Activated CD4-positive, alpha-beta T cell treated with anti-CD3 and anti-CD28 coated beads for 1 hour (primary cell): ENCODE measurements at places on chromosomes 5 and 9.

DNA sequence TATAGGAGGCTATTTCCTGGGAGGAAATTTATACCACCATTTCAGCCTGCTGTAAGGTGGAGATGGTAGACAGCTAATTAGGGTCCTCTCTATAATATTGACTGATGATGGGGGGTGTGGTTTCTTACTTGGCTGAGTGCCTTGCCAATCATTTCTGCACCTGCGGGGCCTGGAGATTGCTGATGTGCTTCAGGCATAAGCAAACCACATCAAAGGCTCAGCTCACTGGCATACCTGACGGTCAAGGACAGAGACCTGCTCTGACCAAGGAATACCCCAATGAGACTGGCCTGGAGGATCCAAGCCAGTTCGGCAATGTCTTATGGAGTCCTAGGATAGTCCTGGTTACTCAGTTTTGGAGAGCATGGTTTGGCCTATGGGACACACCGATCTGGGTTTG is 29.5 kb downstream of the ANKH start:
- DNase-seq = no peak

DNA sequence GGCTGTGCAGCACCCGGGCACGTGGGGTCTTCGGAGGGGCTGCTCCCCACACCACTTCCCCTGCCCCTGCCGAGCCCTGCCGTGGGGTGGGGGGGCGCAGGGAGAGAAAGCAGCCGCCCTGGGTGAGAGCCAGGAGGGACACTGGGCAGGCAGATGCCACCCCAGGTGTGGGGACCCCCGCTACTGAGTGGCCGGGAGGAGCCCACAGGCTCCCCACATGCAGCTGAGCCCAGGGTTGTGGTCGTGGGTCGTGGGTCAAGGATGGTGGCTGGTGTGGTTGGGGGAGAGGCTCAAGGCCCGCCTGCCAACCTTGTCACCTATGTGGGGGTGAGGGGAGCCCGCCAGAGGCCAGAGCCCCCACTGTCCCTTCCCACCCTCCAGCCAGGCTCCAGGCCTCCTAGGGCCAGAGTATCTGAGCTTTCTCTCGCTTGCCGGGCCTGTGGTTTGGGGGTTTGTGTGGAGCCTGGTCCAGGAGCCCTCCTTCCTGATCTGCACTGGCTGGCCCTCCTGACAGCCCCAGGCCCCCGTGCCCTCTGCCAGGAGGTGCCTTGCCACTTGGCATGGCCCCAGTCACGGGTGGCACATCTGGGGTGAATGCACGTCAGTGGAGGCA is 35.5 kb downstream of the EXOC3 start:
- DNase-seq = no peak

DNA sequence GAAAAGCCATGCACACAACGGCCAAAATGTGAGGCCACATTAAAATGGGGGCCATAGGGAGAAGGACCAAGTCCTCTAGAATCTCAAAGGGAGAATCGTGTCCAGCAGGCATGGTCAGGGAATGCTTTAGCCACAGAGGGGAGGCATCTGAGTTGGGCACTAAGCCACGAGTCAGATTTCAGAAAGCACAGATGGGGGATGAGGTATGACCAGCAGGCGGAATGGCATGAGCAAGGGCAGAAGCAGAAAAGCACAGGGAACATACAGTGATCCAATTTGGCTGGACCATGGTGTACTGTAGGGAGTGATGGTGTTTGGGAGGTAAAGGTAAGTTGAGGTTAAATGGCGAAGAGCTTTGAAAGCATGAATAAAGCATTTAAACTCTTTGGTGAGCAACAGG is 214.6 kb downstream of the TLE1 start:
- no peak for DNase-seq

DNA sequence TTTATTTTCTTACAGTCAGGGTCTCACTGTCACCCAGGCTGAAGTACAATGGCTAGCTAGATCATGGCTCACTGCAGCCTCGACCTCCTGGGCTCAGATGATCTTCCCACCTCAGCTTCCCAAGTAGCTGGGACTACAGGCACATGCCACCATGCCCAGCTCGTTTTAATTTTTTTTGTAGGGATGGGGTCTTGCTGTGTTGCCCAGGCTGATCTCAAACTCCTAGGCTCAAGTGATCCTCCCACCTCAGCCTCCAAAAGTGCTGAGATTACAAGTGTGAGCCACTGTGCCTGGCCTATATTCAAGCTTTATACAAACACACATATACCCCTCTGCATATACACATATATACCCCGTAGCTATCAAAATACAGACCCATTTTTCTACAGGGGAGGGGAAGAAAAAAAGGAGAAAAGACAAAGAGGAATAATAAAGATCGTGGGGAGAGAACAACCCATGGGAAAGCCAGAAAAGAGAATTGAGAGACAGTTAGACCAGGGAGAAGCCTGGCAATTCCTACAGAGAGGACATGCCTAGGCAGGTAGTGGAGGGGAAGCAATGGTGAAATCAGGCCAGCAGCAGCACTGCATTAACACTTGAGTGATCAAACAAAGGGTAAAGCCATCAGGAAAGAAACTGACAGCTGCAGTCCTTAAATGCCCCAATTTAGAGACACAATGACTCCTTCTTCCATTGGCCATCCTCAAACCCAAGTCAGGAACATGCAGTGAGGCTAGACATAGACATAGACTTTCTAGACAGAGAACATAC is 102.7 kb downstream of the EFNA5 start:
- no peak for DNase-seq

GRCh38 chr5:135547590-135548254 is 12.0 kb upstream of the NEUROG1 start:
- no peak for DNase-seq

DNA sequence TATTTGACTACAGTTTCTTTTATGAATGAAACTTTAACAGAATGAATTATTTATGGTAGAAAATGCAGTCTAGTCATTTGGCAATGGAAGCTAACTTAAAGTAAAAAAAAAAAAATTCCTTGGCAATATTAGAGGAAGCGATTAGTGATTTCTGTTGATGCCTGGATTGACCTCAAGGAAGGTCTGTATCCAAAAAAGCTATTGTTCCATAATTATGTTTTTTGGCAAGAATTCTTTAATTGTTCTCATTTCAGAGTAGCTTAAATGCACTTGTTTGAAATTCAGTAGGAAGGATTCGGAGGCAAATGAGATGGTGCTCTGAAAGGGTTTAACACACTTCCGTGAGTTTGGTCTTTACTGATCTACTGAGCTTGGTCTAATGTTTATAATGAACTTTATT is 61.8 kb downstream of the ITGA1 start:
- no peak for DNase-seq

GRCh38 chr5:74028976-74029375 is 403.0 kb downstream of the ARHGEF28 start:
- no peak for DNase-seq

DNA sequence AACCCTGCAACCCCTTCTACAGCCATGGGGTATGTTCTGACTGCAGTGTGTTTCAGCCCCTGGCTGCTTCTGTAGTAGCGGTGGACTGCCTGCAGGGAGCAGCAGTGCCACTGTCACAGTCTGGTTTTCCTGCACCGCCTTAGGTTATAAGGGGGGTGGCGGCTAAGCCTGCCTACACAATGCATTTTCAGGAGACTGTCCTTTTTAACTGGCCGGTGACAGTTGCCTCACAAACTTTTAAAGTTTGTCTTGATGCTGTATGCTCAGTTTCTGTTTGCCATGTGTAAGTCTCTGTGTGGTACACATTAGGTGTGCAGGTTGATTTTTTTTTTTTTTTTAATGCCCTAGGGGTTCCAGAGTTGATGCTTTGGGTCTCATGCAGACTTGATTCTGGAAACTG is 53.0 kb downstream of the NUP214 start:
- DNase-seq = peak; percentile 64

- no peak for DNase-seq
Observed at GRCh38 chr5:62561896-62562295, 16.7 kb upstream of the LRRC70 start.

DNA sequence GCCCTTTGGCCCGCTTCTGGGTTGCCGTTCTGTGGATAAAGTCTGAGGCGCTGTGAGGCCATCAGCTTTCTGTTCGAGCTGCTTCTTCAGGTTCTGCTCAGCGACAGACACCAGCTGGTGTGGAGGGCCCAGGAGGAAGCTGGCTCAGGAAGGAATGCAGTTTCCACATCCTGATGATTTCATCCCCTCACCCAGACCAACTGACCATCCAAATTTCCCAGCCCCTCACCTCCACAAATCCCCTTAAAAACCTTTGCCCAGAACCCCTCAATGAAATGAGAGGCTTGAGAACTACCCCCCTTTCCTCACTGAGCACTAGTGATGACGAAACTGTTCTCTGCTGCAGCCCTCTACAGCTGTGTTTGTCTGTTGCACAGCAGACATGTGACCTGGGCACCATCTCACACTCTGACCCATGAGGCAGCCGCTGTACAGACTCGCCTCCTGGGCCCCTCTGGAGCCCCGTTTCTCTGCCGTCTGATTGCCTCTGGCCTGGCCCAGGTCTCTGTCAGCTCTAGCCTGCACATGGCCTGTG is 45.4 kb downstream of the SPATA31C2 start:
- DNase-seq = no peak
